ENCODE measurements at places on chromosomes 7 and 10. TPM values are rescaled to one million over a fixed set of nuclear protein-coding genes. Genes with fewer than 3 reads are reported as not detected.

Gene PPP1R9A
- 47.8 TPM for total RNA-seq

Gene ADIRF
- 21.4 TPM for total RNA-seq

Gene GRM3
- total RNA-seq, result 0.47 TPM

Gene PSMC2
- total RNA-seq, result 74.5 TPM

Gene SORBS1
- total RNA-seq, result 34.4 TPM

Gene CHCHD1
- total RNA-seq, result 27.9 TPM

Gene CLDN4
- total RNA-seq, result 0.93 TPM

Gene AGR2
- 0.16 TPM for total RNA-seq

Gene C7orf57
- total RNA-seq, result 2.8 TPM

Gene MSMB
- total RNA-seq, result not detected

Gene BLNK
- 1.5 TPM for total RNA-seq

Gene APBB1IP
- 2.0 TPM for total RNA-seq

Gene BTBD16
- total RNA-seq, result 4.9 TPM

Gene LRRC18
- 7.8 TPM for total RNA-seq

Gene SMKR1
- 210 TPM for total RNA-seq

Gene CUL2
- total RNA-seq, result 43.8 TPM

Gene CD36
- 5.6 TPM for total RNA-seq

Gene SPACDR
- total RNA-seq, result 34.0 TPM

Gene FAM24B
- total RNA-seq, result 18.3 TPM

Gene MTG1
- 72.9 TPM for total RNA-seq

Gene MASTL
- total RNA-seq, result 16.0 TPM

Gene CDHR1
- total RNA-seq, result 0.19 TPM

Gene AKR1C4
- total RNA-seq, result 0.63 TPM

Gene PAPOLB
- total RNA-seq, result 19.1 TPM
